ENCODE measurements at places on chromosomes 5 and 9. TPM values are rescaled to one million over a fixed set of nuclear protein-coding genes. Genes with fewer than 3 reads are reported as not detected.

HMGXB3 gene
- 30.4 TPM for total RNA-seq

PCDHB10 gene
- not detected for total RNA-seq

FAM221B gene
- not detected for total RNA-seq

SLC25A48 gene
- total RNA-seq: not detected

KLHL3 gene
- total RNA-seq: 12.2 TPM
